ENCODE measurements at places on chromosomes 11 and 22.

GRCh38 chr11:4559527-4560440 lies 14.8 kb downstream of the OR52M1 start:
- DNase-seq = no peak

DNA sequence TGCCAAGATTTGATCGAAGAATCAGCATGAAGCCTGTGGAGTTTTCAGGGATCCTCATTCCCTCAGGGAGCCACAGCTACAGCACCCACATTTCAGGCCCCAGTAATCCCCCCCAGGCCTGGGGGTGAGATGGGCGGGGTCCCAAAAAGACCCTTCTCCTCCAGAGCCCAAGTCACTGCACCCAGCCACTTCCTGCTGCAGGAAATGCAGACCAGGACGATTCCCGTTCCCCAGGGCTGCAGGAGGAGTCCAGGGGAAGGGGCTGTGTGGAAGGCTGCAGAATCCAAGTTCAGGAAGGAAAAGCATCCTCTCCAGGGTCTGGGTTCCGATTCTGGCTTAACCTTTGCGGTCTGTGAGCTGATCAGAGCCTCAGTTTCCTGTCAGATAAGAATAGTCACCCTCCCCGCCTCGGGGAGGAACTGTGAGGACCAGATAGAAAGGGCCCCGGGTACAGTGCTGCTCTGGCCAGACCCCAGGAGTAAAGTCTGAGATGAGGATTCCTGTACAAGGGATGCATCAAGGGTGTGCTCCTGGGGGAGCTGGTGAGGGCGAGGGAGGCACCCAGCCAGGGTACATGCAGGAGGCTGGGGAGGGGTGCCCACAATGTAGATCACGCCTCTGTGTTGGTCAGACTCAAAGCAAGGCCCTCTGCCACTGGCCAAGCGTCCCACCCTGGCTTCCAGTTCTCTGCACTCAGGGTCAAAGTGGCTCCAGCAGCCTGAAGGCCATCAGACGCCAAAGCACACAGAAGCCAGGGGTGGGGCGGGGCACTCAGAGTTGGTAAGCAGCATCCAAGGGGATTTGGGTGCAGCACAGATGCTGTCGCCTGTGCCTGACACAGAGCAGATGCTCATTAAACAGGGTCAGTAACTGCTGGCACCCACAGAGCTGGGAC lies 30.1 kb upstream of the TP53I11 start:
- DNase-seq = no peak

GRCh38 chr11:121225382-121225781 lies 67.2 kb upstream of the SC5D start:
- no peak for DNase-seq

GRCh38 chr11:35484435-35484834 lies 41.0 kb downstream of the PAMR1 start:
- no peak for DNase-seq

DNA sequence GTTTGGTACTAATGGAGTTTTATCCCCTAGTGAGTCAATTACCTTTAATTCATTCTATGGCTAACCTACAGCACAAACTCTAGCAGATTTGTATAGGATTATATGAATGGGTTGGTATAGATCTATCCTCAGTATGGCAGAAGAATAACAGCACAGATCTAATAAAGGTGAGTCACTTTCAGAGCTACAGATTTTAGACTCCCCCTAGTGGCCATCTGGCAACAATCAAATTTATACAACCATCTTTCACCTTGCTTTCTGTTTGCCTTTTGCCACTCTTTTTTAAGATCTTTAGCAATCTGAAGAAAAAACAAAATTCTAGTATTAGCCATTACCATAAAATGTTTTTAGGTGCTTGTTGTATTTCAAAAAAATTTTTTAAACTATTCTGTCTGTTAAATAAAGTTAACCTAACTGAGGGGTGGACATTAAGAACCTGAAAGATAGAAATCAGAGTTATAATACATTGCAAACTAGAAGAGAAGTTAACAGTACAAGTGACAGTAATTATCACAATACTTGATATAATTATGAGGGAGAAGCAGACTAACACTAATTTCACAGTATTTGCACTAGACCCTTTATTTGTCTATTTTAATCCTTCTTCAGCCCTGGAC lies 25.8 kb downstream of the DDIAS start:
- DNase-seq = no peak

DNA sequence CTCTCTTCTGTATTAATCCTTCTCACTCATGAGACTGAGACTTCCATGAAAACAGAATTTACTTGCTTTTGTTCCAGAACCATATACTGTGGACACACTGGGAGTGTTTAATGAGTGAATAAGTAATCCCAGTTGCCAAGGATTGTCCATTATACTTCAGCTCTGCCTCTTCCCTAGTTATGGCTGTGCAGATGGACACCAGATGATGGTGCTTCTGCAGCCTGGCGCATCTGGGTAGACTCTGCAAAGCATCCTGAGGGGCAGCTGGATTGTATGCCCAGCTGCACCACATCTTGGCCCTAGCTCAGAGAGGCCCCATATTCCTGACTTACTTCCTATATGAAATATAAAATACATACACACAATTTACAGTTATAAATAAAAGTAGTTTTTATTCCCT lies 43.5 kb downstream of the DBX1 start:
- no peak for DNase-seq

DNA sequence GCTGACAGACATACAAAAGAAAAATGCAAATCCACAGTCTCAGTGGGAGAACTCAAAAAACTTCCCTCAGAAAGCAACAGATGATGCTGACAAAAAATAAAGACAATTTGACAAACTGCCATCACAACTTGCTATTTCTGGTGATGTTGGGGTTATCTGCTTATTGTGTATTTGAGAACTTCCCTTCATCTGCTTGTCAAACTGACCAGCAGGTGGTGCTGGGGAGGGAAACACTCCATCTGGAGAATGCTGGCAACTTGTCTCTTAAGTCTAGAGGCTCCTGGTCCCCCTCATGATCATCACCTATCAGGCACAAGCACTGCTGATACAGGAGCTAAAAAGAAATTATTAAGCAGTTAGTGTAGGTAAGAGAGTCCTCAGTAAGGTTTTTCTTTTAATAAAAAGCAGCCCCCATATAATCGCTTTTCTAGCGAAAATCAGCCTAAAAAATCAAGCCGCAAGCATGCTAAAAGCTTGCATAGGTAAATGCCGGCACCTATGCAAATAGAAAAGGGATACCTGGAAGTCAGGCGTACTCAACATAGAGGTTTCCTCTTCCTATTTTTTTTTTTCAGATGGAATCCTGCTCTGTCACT lies 9.8 kb upstream of the FAM111B start:
- DNase-seq = no peak

GRCh38 chr11:69638941-69639681 lies 1.8 kb upstream of the CCND1 start:
- peak; percentile 69 for DNase-seq

DNA sequence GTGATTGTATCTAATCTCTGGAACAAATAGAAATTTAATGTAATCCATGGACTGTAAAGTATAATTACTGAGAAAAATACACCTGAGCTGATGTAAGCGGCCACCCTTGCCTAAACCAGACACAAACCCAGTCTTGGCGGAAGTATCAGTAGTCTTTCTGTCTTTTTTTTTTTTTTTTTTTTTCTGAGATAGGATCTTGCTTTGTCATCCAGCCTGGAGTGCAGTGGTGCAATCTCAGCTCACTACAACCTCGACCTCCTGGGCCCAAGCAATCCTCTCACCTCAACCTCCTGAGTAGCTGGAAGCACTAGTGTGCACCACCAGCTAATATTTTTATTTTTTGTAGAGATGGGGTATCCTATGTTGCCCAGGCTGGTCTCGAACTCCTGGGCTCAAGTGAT lies 5.5 kb upstream of the CXCR5 start:
- no peak for DNase-seq

- DNase-seq = no peak
These were observed 268.4 kb upstream of the KIRREL3 start for GRCh38 chr11:127268932-127269331.

DNA sequence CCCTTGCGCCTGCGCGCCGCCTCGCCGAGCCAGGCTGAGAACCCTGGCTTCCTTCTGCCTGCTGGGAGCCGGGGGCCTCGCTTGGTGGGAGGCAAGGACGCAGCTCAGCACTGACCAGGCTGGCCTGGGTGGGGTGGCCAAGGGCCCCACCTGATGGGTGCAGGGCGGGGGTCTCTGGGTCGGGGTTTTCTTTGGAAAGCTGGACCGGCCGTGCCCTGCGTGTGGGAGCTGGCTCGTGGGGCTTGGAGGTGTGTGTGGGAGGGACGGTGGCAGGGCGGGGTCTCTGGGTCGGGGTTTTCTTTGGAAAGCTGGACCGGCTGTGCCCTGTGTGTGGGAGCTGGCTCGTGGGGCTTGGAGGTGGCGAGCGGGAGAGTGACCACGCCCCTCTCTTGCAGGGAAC lies 6.2 kb downstream of the GRAMD4 start:
- DNase-seq = no peak

DNA sequence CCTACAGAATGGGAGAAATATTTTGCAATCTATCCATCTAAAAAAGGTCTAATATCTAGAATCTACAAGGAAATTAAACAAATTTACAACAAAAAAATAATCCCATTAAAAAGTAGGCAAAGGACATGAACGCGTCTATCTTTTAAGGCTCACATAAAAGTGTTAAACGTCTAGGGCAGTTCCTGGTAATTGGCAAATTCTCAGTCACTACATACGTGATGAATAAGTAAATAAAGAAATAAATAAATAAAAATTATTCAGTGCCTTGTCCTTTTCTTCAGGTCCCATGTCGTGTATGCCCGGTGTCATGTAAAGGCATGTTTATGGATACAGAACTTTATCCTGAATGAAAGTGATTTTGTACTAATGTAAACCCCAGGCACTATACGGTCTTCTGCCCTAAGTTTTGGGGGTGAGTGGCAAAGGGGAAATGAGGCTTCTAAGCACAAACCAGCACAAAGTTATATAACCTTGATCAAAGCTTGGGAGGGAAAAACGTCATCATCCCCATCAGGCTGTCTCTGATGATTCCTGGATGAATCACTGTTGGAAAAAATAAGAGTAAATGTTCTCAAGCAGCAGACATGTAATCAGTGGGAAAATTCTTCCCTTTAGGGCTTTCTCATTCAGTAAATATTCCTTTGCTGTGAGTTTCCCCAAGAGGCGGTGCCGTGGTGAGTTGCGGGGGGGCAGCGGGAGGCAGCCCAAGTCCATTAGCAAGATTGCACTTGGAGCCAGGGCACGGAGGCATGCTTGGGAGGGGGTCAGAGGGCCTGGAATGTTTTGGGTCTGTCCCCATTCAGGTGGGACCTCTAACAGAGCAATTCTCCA lies 30.4 kb upstream of the MICAL2 start:
- DNase-seq = no peak

DNA sequence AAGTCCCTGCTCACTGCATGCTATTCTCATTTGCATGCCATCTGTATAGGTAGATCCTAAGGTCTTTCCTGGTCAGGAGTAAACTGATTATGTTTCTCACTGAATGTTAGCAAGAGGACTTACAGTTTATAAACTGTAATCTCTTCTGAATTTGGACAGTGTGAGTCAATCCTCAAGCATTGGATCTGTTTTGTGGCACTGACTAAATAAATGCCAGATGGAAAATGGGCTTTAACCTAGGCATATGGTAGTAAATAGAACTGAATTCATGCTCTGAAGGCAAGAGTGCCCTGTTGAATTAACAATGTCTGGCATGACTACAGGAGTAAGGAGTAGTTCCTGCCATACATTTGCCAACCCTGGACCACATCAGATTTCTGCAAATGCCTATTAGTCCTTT lies 11.4 kb downstream of the FAM181B start:
- no peak for DNase-seq

DNA sequence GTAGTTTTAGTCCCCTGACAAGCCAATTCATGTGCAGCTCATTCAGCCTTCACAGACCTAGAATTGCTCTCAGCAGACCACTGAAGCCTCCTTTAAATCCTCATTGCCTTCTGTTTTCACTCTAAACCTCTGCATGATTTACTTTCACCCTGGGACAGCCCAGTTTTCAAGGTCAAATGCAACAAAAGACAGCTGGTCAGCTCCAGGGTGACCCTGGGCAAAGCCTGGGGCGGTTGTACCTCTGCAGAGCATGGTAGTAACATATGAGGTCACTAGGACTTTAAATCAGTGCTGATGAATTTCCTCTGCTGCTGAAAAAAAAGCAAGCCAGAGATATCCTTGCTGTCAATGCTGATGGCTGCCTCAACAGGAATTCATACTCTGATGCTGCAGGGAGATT lies 62.2 kb downstream of the SERGEF start:
- DNase-seq = no peak

DNA sequence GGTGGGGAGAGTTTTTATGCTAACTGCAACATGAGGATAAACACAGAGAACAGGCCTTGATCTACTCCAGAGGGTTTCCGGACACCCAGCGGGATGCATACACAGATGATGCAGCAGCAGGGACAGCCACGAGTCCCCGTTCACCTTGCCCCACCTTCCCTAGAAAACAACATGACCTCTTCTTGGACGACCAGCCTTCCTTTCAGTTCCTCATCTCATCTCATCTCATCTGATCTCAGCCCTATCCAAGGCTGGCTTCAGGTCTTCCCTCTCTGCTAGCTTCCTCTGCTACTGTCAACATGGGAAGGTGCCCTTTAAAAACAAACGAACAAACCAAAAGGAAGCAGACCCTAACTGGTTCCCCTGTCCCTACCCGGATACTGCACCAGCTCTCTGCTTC lies 1356.2 kb downstream of the TBC1D22A start:
- no peak for DNase-seq

DNA sequence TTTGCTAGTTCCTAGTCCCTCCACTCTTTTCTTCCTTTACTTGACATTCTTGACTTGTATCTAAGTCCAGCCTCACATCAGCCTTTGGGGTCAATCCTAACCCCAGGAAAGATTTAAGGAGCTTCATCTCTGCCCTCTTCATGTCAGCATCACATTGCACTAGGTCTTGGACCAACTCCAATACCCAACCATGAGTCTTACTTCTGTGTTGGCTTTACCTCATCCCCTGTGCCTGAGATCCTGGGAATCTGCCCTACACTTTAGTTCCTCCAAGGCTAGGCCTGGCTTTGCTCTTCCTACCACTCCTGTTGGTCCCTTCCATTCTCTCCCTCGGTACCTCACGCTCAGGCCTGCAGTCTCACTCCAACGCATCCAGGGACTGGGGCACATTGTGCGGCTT lies 117.0 kb downstream of the SLC1A2 start:
- no peak for DNase-seq

DNA sequence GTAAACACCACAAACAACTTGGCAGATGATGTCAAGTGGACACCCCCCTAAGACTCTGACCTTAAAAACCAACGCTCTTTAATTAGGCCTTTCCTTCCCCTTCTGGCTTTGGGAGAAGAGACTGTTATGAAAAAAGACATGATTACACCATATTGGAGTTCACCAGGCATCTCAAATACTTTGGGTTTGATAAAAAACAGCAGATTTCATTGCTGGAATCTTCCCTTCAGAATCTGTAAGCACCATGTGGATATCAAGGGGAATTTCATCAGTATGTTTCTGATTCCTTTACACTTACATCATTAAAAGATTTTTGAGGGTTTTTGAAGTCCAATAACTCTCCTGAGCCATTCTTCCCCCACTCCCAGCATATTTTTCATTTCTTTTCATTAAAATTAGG lies 85.6 kb downstream of the KIRREL3 start:
- DNase-seq = no peak

DNA sequence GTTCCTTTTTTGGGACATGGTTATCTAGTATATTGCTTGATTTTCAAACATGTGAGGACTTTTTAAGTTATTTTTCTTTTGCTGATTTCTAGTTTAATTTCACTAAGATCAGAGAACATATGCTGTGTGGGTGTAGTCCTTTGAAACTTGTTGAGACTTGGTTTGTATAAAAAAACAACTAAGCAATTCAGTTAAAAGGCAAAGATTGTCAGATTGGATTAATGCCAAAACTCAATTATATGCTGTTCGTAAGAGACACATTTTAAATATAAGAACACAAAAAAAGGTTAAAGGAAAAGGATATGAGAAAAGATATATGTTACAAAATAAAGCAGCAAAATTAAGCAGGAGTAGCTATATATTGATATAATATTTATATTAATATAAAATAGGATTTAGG lies 17.8 kb upstream of the RRM1 start:
- no peak for DNase-seq

Data from DMS 273 treated with DMSO at 0.1 percent for 48 hours (cell line).